ENCODE measurements at places on chromosomes 4 and X.

GRCh38 chrX:11138498-11139390 is 27.6 kb downstream of the HCCS start:
- DNase-seq = no peak

- DNase-seq = no peak
Measured at GRCh38 chr4:175954685-175955084, 111.0 kb upstream of the WDR17 start.

DNA sequence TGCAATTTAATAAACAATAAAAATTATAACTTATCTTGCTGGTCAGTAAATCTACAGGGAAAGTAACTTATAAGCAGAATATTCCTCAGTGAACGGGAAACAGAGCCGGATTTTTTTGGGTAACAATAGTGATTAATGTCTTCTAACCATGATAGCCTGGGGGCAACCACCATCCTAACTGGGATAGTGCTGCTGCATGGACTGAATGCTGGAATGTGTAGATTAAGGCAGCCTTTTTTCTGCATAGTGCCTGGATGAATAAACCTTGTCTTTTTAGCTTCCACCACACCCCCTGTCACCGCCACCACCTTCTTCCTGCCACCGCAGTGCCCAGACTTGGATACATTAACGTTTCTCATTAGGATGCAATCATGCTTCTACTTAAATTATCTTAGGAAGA is 83.6 kb upstream of the LNX1 start:
- no peak for DNase-seq

- DNase-seq = no peak
Measured at GRCh38 chrX:46814966-46815365, 21.9 kb upstream of the RP2 start.

DNA sequence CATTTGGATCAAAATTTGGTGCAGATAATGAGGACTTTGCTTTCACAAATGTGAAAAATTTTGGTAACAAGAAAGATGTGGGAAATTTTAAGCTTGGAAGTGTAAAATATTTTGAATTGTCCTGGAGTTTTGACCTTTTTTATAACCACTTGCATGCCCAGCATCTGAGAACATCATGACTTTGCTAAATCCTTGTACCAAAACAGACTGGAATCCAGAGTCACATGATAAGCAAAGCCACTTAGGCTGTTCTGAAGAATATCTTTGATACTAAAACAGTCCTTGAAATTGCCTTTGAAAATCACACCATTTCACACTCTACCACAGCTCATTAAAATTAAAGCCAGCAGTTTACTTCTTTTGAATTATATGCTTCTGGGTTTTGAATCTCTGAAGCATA is 2.5 kb upstream of the PPM1K start:
- no peak for DNase-seq

- no peak for DNase-seq
Measured at GRCh38 chr4:25165916-25166315, 5.7 kb upstream of the SEPSECS start.

DNA sequence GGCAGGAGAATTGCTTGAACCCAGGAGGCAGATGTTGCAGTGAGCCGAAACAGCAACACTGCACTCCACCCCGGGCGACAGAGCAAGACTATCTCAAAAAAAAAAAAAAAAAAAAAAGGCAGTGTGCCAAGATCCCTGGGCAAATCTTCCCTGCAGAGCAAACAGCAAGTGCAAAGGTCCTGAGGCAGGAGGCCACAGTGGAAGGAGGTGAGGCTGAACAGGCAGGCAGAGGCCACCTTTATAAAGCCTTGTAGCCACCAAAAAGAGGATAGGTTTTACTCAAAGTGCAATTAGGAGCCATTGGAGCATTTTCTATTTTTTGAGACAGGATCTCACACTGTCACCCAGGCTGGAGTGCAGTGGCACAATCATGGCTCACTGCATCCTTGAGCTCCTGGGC is 45.1 kb upstream of the TLR2 start:
- DNase-seq = no peak

GRCh38 chr4:15729910-15730533 is 27.2 kb downstream of the BST1 start:
- DNase-seq = no peak

DNA sequence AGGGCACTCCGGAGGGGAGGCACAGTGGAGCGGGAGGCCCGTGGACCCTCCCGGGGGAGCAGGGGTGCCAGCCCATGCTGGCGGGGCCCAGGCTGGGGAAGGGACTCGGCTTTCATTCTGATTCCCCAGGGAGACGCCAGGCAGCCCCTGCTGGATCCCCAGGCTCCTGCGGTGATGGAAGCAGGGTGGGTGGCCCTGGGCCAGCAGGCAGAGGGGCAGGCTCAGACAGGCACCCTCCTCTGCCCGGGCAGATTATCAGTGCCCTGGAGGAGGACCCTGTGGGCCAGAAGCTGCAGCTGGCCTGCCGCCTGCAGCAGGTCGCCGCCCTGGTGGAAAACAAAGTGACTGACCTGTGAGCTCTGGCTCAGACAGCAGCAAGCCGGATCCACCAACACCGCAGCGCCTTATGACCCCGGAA is 2.1 kb upstream of the SRPK3 start:
- DNase-seq = no peak

- DNase-seq = no peak
Measured at GRCh38 chr4:81424336-81424735, 47.4 kb downstream of the RASGEF1B start.
